ENCODE measurements at places on chromosomes 6 and 20. TPM values are rescaled to one million over a fixed set of nuclear protein-coding genes. Genes with fewer than 3 reads are reported as not detected.

Gene CCN2
- total RNA-seq = 504 TPM

Gene ASIP
- not detected for total RNA-seq

Gene EDN3
- not detected for total RNA-seq

Gene TTPAL
- total RNA-seq = 1.6 TPM

Gene ZFP57
- total RNA-seq = not detected

Gene CDSN
- not detected for total RNA-seq

Gene CGAS
- 4.3 TPM for total RNA-seq

Gene RGS17
- total RNA-seq = 0.65 TPM

Gene PNLDC1
- total RNA-seq = 1.3 TPM

Gene KCNK15
- total RNA-seq = not detected

Gene DLK2
- total RNA-seq = 1.1 TPM

Gene SERINC3
- 96.7 TPM for total RNA-seq

Gene SLC13A3
- total RNA-seq = 0.13 TPM

Gene ZNF165
- total RNA-seq = 0.16 TPM

Gene NXT1
- total RNA-seq = 22.5 TPM

Gene MDFI
- total RNA-seq = 22.8 TPM

Gene KCNK5
- not detected for total RNA-seq

Gene TPX2
- 25.2 TPM for total RNA-seq

Gene CRISP1
- not detected for total RNA-seq

Gene PRKN
- 0.16 TPM for total RNA-seq

Gene NOTCH4
- total RNA-seq = 57.3 TPM

Gene EFCAB8
- total RNA-seq = under 0.01 TPM

Gene IP6K3
- not detected for total RNA-seq

All from bladder microvascular endothelial cell (primary cell).